Heart right ventricle (tissue), 16 donors: ENCODE measurements at places on chromosomes 2 and 18. TPM values are rescaled to one million over a fixed set of nuclear protein-coding genes. Genes with fewer than 3 reads are reported as not detected.

DNA sequence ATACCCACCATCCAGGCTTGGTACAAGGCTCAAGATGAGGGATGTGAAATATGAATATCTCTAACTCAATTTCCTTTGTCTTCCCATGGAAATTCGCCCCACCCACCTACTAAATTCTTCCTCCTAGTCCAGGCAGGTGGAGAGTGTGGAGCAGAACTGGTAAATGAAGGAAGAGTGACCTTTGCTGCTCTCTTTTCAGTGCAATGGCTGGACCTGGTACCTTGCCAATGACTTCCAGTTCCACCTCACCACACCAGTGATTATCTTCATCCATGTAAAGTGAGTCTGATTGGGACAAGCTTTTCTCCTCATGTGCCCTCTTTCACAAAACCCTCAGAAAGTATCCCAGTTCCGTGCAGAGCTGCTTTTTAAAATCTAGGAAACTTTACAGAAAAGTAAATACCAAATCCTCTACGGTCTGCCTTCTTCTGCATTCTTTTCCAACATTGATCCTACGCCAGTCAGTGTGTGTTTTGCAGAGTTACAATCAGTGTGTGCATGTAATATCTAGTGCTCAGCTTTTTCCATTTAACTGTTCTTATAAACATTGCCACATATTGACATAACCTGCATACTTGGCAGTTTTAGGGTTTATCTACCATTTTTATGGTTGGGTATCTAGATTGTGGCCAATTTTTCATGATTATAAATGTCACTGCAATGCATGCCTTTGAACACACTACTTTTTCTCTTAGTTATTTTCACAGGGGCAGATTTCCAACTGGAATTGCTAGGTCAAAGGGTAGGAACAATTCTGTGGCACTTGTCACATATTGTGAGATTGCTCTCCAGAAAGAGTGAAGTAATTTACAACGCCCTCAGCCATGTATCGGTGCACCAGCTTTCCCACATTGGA lies 86.5 kb upstream of the SEC11C start:
- DNase-seq = no peak

Gene AGXT
- not detected for total RNA-seq

Gene REG3G
- total RNA-seq = not detected

- no peak for DNase-seq
Measured at GRCh38 chr2:230925879-230926765, 1.1 kb upstream of the GPR55 start.

GRCh38 chr2:69119104-69119894 lies 106.3 kb downstream of the ANTXR1 start:
- DNase-seq = no peak

Gene LTBP1
- total RNA-seq = 76.5 TPM

GRCh38 chr2:2026252-2026831 lies 282.0 kb upstream of the PXDN start:
- DNase-seq = no peak

- peak; percentile 82 for DNase-seq
Measured at GRCh38 chr2:45649858-45650811, 1.3 kb upstream of the PRKCE start.

Gene TUBB8B
- not detected for total RNA-seq

- DNase-seq = no peak
Measured at GRCh38 chr2:163828771-163829170, 93.0 kb upstream of the FIGN start.

GRCh38 chr2:232350804-232351685 lies 27.5 kb upstream of the ALPP start:
- no peak for DNase-seq

Gene DPP4
- total RNA-seq = 5.4 TPM

DNA sequence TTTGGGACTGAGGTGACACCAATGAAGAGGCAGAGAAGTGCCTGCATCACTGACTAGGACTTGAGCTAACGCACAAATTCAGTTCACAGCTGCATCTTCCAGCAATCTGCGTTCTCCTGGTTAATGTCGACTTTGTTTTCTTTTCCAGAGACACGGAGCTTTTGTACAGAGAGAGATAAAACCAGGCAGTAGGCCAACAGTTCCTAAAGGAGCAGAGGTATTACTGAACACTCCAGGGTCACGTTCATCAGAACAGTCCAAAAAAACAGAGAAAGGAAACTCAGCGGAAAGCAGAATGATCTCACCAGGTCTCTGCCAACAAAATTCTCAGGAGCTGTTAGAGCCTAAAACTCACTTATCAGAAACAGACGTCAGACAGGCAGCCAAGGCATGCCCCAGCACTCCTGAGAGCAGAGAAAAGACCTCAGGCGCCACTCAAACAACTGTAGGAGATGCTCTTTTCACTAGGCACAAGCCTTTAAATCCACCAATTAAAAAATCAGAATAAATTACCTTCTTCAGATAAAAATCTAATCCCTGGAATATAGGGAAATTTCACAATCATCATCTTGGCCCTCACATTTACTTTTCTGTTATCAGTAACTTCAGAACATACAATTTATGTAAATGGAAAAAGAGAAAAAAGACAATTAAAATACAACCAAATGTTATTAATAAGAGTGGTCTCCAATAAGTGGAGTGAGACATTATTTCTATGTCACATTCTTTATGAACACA lies 95.9 kb upstream of the SPTBN1 start:
- peak; percentile 83 for DNase-seq

Gene STAT4
- 9.2 TPM for total RNA-seq

Gene LYPD1
- total RNA-seq = 0.16 TPM

DNA sequence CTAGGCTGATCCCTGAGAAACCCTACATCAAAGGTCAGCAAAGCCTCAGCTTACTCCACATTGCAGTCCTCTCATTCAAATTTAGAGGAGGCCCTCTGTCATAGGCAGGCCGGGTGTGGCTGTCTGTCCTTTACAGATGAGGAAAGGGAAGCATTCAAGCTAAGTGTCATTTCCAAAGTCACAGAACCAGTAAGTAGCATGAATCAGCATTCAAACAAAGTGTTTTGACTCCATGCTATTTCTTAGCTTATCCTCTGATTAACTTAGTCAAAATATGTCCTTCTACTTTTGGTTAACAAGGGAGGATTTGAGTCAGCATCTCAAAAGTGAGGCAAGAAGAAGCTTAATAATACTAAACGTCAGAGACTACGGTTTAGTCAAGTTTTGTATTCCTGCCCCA lies 409.0 kb upstream of the POU3F3 start:
- DNase-seq = no peak

- DNase-seq = no peak
Measured at GRCh38 chr18:77138270-77138669, 5.7 kb upstream of the MBP start.

GRCh38 chr2:46179037-46179621 lies 118.1 kb upstream of the EPAS1 start:
- peak; percentile 64 for DNase-seq

Gene AQP4
- total RNA-seq = 0.94 TPM

Gene MOGAT1
- total RNA-seq = 0.64 TPM

GRCh38 chr2:170639635-170640034 lies 75.5 kb upstream of the SP5 start:
- DNase-seq = no peak

Gene PARD3B
- 8.0 TPM for total RNA-seq

GRCh38 chr2:79271456-79271855 lies 111.9 kb upstream of the REG3A start:
- no peak for DNase-seq

GRCh38 chr18:22253676-22254075 lies 84.3 kb downstream of the GATA6 start:
- no peak for DNase-seq

- DNase-seq = no peak
Measured at GRCh38 chr18:48815581-48816324, 135.0 kb downstream of the SMAD7 start.

DNA sequence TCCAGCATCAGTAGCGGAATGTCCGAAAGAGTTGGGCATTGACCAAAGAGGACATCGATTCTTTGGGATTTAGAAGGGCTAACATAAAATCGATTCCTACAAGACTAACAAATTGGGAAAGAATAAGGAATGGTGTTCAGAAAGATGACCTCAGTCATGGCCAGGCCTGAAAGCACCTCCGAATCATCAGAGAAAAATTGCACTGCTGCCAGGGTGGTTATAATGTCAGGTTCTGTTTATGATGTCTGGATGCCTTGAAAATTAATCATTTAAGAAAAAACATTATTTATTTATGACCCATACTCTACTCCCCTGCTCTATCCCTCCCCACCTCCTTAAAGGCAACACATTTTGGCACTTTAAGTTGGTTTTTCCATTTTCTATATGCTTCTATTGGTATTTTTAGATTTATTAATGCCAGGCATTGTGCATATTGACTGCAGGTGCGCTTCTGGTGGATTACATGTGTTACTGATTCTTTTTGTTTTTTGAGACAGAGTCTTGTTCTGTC lies 104.7 kb downstream of the MYCN start:
- no peak for DNase-seq

Gene ANTXR1
- total RNA-seq = 19.3 TPM

DNA sequence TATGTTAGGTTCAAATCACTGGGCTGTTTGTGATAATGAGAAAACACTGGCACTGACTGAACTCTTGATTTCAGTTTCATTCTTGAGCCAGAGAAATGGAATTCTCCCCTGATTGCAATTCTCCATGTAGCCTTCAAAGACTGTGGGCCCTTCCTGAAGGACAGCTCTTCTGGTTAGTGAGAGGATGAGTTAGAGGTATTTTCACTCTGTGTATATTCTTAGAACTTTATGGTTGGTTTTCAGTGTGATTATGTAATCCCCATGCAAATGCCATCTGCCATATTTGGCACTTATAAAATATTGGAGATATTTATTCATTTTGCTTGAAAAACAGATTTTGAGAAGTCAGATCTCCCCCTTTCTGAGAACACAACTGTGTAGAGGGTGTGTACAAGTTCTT lies 323.7 kb downstream of the SLC4A3 start:
- DNase-seq = no peak

DNA sequence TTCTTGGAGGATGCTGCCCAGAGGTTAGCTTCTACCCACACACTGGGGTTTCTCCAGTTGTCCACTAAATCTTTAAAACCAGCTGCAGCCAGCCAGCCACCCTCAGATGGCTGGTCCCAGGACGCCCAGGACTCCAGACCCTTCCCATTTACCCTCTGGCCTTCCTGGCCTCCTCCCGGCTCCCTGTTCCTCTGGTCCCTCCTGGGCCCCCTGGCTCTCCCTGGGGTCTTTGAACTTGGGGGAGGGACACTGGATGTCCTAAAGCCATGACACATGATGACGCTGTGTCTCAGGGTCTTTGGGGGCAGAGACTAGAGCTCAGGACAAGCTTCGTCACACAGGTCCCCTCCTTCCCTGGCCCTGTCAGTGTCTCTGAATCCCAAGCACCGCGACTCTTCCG lies 201.1 kb upstream of the HDAC4 start:
- DNase-seq = no peak

Gene LRATD1
- total RNA-seq = 1.4 TPM

- no peak for DNase-seq
Measured at GRCh38 chr2:151189125-151189524, 72.5 kb downstream of the RBM43 start.

Gene SCYGR4
- total RNA-seq = not detected

DNA sequence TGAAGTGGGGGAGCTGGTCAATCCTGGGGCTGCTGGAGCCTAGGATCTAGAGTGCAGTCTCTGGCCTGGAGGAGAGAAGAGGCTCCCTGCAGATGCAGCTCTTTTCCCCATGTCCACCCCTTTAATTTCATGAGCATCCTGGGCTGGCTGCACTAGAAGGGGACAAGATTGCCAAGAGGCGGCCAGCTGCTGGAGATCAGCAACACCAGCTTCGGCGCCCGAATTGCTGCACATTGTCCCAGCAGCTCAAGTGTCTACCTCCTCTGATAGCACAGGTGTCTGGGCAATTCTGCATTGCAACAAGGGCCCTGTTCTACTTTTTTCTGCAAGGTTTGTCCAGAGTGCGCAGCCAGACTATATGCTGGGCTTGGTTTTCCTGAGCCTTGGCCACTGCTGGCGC lies 125.7 kb downstream of the AGAP1 start:
- DNase-seq = no peak

Gene CKAP2L
- 0.34 TPM for total RNA-seq

DNA sequence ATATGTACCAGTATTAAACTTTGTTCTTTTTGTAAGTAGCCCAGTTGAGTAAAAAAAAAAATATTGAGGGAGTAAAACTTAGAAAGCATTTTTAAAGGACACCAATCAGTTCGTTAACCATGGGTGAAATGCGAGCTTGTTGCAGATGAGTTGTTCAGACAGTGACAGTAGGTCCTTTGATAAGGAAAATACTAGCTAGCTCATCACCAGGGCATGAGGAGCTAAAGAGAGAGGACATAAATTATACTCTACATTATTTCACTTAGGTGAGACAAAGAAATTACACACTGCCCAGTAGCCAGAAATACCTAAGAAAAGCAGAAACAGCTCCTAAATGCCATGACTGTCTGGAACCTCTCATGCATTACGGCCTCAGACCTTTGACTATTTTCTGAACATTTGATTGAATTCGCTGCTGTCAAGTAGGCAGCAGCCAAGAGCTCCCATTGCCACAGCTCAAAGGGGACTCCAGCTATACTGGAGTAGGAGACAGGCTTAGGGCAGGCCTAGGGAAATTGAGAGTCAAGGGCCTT lies 2.6 kb upstream of the HNRNPLL start:
- DNase-seq = no peak

GRCh38 chr2:144519597-144519933 lies 354 bp downstream of the ZEB2 start:
- DNase-seq = no peak
